Ascending aorta (tissue), 2 donors: ENCODE measurements at places on chromosomes 1 and 21. TPM values are rescaled to one million over a fixed set of nuclear protein-coding genes. Genes with fewer than 3 reads are reported as not detected.

Gene IL23R
- not detected for total RNA-seq

Gene MARK1
- total RNA-seq, result 11.6 TPM

- H3K27me3 ChIP-seq, result no peaks in the 10 kb centered on the region
- peaks cover 43% of the 10 kb centered on the region for H3K4me1 ChIP-seq
- H3K36me3 ChIP-seq, result no peaks in the 10 kb centered on the region
- no peak overlapping the region for H3K4me3 ChIP-seq
- DNase-seq, result no peak
These were observed 202.0 kb downstream of the NFIA start for GRCh38 chr1:61284248-61284854.

DNA sequence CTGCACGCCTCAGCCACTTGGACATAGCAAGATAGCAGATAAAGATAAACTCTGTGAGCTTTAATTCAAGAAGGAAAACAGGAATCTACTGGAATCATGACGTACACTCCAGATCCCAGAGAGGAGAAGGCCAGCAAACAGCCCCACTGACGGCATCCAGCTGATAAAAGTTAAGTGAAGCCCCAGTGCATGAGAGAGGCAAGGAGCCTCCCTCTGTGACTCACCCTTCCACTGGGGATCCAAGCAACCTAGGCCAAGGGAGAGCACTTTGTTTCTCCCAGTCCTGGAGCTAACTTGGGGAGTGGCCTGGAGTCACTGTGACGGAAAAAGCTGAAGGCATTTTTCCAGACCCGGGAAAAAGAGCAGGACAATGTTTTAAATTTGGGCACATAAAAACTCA, 270.0 kb downstream of the AKT3 start:
- H3K4me1 ChIP-seq, result no peaks in the 10 kb centered on the region
- H3K27ac ChIP-seq, result no peak overlapping the region
- H3K36me3 ChIP-seq, result peaks cover 22% of the 10 kb centered on the region
- no peak for DNase-seq

DNA sequence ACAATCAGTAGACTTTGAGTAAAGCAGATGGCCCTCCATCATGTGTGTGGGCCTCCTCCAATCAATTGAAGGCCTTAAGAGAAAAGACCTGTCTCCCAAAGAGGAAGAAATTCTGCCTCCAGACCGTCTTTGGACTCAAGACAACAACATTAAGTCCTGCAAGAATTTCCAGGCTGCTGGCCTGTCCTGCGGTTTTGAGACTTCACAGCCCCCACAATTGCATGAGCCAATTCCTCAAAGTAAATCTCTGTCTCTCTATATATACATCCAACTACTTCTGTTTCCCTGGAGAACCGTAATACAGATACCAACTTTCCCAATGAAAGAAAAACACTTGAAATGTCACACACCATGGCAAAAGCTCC, 16.4 kb downstream of the REG4 start:
- no peak for DNase-seq
- H3K4me3 ChIP-seq, result no peak overlapping the region
- H3K27ac ChIP-seq, result no peak overlapping the region
- H3K36me3 ChIP-seq, result no peaks in the 10 kb centered on the region

DNA sequence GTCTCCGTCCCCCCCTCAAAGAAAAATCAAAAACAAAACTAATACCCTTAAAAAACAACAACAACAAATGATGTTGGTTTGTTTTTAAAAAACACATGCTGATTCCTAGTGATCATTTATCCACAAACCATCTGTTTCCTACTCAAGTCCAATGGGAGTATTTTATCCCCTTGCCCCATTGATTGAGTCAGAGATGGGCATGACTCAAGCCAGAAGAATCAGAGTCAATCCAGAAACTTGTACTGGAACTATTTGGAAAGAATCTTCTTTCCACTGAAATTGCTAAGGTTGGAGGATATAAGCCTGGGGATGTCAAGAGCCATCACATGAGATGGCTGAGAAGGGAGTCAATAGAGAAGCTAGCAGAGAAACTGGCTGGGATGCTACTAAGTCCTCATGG, 176.4 kb downstream of the MIS18A start:
- H3K27me3 ChIP-seq, result no peaks in the 10 kb centered on the region
- no peaks in the 10 kb centered on the region for H3K4me1 ChIP-seq
- H3K4me3 ChIP-seq, result no peak overlapping the region
- H3K36me3 ChIP-seq, result no peaks in the 10 kb centered on the region

- peaks cover 9% of the 10 kb centered on the region for H3K4me1 ChIP-seq
- H3K4me3 ChIP-seq, result no peak overlapping the region
- no peak overlapping the region for H3K27ac ChIP-seq
- H3K36me3 ChIP-seq, result peaks cover 7% of the 10 kb centered on the region
These were observed 237.6 kb downstream of the SDCCAG8 start for GRCh38 chr1:243493156-243494129.

DNA sequence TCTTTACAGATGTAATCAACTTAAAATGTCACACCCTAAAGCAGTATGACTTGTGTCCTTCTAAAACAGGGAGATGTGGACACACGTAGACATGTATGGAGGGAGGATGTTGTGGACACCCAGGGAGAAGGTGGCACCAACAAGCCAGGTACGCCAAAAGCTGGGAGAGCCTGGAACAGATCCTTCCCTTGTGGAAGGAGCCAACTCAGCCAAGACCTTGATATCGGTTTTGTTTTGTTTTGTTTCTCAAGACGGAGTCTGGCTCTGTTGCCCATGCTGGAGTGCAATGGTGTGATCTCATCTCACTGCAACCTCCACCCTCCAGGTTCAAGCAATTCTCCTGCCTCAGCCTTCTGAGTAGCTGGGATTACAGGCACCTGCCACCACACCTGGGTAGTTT, 45.6 kb downstream of the CHAF1B start:
- peak overlapping the region; percentile 35 for H3K4me3 ChIP-seq
- DNase-seq, result no peak
- peak overlapping the region; percentile 73 for H3K27ac ChIP-seq

DNA sequence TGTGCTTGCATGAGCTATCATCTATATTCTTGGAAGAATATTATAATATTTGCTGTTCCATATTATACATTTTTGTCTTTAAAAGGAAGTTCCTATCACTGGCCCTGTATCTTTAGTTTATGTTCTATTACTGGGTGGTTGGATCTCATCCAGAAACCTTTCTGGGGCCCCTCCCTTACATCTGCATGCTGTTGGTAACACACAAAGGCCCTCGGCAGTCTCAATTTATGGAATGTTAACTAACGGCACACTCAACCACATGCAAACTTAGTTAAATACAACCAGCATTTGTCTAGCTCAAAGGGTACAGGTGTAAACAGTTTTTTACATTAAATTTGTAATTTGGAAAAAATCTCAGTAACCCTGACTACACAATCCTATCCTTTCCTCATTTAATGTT, 9.7 kb upstream of the HYI start:
- no peak for DNase-seq
- no peak overlapping the region for H3K4me3 ChIP-seq
- H3K36me3 ChIP-seq, result no peaks in the 10 kb centered on the region
- H3K27ac ChIP-seq, result no peak overlapping the region

GRCh38 chr1:164607351-164607750, 48.4 kb downstream of the PBX1 start:
- DNase-seq, result no peak
- H3K4me1 ChIP-seq, result peaks cover 8% of the 10 kb centered on the region
- no peaks in the 10 kb centered on the region for H3K36me3 ChIP-seq
- H3K4me3 ChIP-seq, result no peak overlapping the region

DNA sequence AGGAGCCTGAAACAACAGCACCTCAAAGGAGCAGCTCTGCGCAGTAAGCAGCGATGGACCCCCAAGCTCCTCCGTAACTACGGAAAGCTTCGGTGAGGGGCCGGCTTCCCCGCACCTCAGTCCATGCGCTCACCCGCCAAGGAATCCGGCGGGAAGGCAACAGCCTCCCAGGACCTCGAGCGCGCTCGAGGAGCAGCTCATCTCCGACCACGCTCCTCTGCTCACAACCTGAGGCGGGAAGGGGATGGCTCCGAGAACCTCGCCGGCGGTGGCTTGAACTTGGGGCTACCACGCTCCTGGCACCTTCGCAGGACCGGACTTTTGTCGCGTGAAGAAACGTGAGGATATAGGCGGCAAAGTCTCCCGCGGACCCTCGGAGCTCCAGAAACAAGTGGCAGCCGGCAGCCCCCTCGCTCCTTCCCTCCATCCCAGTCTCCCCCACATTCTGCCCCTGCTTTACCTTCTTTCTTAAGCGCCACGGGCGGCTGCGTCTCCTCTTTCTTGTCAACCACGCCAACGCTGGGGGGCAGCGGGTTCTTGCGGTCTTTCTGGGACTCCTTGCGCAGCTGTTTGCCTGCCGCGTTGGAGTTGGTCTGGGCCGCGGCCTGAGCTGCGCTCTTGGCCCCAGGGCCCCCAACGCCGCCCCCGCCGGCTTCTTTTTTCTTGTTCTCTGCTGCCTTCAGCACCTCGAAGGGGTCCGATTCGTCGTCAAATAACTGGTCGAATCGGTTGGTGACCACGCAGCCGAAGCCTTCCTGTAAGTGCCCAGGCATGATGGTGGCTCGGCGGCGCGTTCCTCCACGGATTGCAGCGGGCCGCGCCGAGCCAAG, 459 bp downstream of the SERBP1 start:
- H3K4me1 ChIP-seq, result peaks cover 32% of the 10 kb centered on the region
- H3K4me3 ChIP-seq, result peak overlapping the region; percentile 88
- H3K27ac ChIP-seq, result peak overlapping the region; percentile 98

DNA sequence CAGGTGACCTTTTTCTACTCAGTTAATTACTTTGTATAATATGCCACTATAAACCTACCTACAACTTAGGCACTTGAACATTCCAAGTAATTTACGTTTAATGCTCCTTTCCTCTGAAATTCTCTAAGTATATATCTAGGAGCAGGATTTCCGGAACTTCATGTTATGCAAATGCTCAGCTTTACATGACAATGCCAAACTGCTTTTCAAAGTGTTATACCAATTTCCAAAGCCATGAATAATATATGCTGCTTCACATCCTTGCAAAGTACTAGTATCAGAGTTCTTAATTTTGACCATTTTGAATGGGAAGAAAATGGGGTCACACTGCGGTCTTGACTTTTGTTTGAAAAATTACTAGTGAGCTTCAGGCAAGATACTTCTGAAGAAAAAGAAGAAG, 5.8 kb upstream of the XCL1 start:
- no peaks in the 10 kb centered on the region for H3K36me3 ChIP-seq
- no peak overlapping the region for H3K27ac ChIP-seq
- H3K4me1 ChIP-seq, result no peaks in the 10 kb centered on the region
- H3K27me3 ChIP-seq, result no peaks in the 10 kb centered on the region
- DNase-seq, result no peak

Gene WDR77
- total RNA-seq, result 31.2 TPM

- H3K27me3 ChIP-seq, result no peaks in the 10 kb centered on the region
- DNase-seq, result no peak
- H3K36me3 ChIP-seq, result no peaks in the 10 kb centered on the region
- no peak overlapping the region for H3K4me3 ChIP-seq
- no peaks in the 10 kb centered on the region for H3K4me1 ChIP-seq
- no peak overlapping the region for H3K27ac ChIP-seq
These were observed 1748.4 kb downstream of the MRPL39 start for GRCh38 chr21:23858878-23859277.

GRCh38 chr1:21324368-21325141, 34.3 kb upstream of the ECE1 start:
- no peaks in the 10 kb centered on the region for H3K36me3 ChIP-seq
- peaks cover 80% of the 10 kb centered on the region for H3K4me1 ChIP-seq
- no peaks in the 10 kb centered on the region for H3K27me3 ChIP-seq
- H3K4me3 ChIP-seq, result peak overlapping the region; percentile 32
- DNase-seq, result peak; percentile 76
- peak overlapping the region; percentile 95 for H3K27ac ChIP-seq

DNA sequence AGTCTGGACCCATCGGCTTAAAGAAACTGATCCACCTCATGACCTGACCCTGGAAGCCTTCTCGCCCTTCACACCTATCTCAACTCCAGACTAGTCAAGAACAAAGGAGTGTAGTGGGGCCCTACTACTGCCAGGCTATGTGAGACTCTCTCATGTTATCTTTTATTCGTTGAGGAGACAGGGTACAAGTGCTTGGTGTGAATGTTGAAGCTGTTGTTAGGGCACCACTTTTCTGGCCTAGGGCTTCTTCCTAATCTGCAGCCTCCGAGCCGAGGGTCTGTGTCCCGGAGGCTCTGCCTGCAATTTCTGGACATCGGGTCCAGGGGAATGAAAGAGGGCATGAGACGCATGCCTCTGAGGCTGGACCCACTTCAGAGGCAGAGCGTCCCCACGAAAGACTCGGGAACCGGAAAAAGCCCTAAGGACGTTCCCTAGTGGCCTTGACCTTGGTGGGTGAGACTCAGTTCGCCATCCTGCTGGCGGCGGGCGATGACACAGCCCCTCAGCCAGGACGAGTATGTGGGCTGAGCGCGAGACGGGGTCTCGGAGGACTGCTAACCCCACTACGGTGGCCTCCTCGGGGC, 671 bp downstream of the DNAJC11 start:
- H3K36me3 ChIP-seq, result no peaks in the 10 kb centered on the region
- peaks cover 15% of the 10 kb centered on the region for H3K4me1 ChIP-seq
- DNase-seq, result peak; percentile 8
- peak overlapping the region; percentile 96 for H3K4me3 ChIP-seq
- peak overlapping the region; percentile 55 for H3K27ac ChIP-seq
- H3K27me3 ChIP-seq, result no peaks in the 10 kb centered on the region

DNA sequence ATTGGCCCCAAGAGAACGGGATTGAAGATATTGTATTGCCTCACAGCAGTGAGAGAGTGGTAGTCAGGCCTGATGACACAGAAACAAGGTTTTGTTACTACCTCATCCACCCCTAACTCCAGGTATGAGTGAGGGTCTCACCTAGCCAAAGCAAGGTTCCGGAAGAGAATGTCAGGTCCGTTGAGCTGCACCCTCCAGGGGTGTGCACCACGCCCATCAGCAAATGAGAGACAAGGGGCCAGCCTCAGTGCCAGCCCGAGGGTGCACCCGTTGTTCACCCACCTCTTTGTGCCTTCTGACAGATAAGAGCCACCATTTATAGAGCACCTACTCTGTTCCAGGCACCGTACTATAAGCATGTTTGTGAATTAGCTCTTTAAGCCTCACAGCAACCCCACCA, 121.9 kb upstream of the IPO9 start:
- H3K27ac ChIP-seq, result no peak overlapping the region
- H3K36me3 ChIP-seq, result no peaks in the 10 kb centered on the region
- no peak for DNase-seq
- H3K4me3 ChIP-seq, result no peak overlapping the region

DNA sequence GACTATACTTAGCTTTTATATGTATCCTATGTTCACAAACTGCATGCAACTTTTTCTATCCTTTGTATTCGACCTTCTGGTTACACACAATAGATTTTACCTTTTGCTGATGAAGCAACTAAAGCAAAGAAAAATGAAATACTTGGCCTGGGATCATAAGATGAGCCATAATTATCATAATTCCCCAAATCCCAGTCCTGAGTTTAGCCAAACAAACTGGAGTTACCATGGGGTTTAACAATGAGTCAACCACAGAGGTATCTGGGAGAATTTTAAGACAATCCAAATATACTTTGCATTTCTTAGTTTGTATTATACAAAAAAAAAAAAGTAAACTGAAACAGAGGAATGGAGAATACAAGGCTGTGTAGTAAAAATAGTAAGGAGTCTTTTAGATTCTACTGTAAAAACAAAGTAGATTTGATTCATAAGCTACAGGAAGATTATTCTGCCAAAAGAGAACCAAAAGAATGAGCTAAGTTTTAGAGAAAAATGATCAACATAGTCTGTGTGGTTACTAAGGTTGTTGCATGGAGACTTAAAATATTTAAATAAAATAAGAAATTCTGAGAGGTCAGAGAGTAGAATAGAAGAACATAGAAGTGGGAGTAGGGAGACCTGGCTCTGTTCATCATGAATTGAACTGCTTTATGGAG, 60.4 kb upstream of the GORAB start:
- no peak overlapping the region for H3K27ac ChIP-seq
- no peaks in the 10 kb centered on the region for H3K36me3 ChIP-seq

- H3K27me3 ChIP-seq, result no peaks in the 10 kb centered on the region
- DNase-seq, result no peak
- no peaks in the 10 kb centered on the region for H3K36me3 ChIP-seq
- H3K4me1 ChIP-seq, result no peaks in the 10 kb centered on the region
These were observed 35.8 kb downstream of the UBASH3A start for GRCh38 chr21:42439284-42440186.
